ENCODE measurements at places on chromosomes 12 and 14.

- no peak for DNase-seq
These were observed 17.4 kb upstream of the DRAM1 start for GRCh38 chr12:101859664-101860607.

DNA sequence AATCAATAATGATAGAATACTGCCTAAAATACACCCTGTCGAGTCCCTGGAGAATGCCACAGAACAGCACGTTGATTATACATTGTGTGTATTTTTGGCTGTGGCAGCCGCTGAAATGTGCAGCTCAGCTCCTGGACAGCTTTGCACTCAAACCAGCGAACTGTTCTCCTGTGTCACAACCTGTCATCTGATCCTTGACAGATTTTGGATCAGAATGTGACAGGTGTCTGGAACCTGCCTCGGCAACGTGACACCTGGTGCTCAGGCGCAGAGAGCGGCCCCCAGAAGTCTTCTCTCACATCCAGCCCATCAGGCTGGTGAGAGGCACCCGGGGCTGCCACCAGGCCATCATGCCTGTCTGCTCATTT lies 19.3 kb downstream of the MVK start:
- DNase-seq = no peak

GRCh38 chr14:37051680-37052079 lies 120.7 kb downstream of the SLC25A21 start:
- peak; percentile 33 for DNase-seq

DNA sequence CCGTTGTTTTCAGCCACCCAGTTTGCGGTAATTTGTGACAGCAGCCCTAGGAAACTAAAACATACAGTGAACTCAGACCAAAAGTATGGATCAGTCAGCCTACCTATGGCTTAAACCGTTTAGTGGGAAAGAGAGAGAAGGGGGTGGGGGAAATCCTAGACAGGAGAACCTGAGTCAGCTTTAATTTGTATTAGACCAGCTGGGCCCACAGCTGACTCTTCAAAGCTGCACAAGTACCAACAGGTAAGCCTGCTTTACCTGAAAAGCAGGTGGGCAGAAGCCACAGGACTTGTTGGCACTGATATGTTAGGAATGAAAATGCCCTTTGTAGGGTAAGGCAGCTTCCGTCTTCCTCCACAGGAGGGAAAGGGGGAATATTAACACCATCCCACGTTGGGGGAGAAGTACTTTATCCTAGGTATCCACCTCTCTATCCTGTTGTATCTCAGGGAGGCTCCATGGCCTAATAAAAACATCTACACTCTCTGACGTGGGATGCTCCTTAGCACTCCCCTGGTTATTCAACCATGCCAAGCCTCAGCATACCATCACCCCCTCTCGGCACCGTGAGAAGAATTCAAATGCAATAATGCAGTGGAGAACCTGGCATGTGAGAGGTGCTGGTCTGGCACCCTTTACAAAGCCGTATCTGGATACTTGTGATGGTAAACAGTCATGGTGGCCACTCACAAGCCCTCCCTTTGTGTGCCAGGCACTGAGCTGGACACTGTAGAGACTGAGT lies 70.3 kb downstream of the STON2 start:
- no peak for DNase-seq

- no peak for DNase-seq
These were observed 10.6 kb downstream of the BMP4 start for GRCh38 chr14:53946071-53946403.

GRCh38 chr14:83520837-83521236 lies 1987.2 kb upstream of the SEL1L start:
- DNase-seq = no peak

- peak; percentile 40 for DNase-seq
These were observed 404 bp upstream of the CCDC91 start for GRCh38 chr12:28189784-28190320.

- DNase-seq = peak; percentile 15
These were observed 63.0 kb downstream of the GNS start for GRCh38 chr12:64696080-64696741.

DNA sequence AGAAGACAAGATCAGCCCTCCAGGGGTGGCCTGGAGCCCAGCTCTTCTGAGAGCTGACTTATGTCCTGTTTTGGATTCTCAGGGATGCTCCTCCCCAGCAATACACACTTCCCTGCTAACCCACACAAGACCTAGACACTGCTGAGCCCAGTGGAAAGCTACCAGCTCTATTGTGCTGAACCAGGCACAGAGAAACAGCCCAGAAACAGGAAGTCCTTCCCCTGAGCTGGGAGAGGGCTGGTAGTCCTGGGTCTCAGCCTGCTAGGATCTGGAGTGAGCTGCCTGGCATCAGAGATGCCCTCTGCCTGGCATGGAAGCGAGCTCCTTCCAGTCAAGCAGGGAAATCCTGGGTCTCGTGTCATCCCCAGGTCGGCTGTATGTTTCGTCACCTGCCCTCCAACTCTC lies 1.2 kb upstream of the LAG3 start:
- no peak for DNase-seq

DNA sequence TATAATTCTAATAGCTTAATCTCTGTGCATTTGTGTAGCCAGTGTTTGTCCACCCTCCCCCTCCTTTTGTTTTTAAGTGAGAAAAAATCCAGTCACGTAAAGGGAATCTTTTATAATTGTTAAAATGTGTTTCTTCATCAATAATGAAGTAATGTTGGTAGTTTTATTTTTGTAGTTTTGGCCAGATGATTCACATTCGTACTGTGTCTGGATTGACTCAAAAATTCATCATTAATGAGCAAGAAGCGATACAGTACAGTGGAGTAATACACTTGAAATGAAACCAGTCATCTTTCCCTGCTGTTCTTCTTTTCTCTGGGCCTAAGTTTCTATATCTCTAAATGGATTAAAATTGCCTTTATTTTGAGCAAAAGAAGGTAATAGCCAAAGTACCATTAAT lies 86.5 kb downstream of the SRGAP1 start:
- no peak for DNase-seq

DNA sequence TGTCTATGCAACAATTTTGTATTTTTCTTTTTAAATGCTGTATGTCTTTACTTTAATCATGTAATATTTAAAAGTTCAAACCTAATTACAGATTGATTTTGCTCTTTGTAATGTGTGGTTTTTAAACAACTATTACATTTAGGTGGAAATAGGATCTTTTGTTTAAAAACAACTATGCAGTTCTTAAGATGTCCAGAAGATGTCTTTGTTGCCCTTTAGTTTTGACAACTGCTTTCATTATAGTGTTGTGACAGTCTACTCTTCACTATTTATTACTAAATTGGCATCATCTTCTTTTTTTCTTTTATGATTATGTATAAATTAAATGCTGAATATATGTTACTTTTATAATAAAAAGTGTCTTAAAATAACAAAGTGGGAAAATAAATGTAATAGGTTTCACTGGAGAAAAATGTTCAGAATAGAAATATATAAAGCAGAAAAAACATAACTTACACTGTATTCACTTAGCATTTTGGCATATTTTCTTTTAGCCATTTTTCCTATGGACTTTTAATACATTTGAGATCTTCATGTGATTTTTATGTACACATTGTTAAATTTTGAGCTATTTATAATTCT lies 27.1 kb upstream of the PCNX4 start:
- DNase-seq = no peak

DNA sequence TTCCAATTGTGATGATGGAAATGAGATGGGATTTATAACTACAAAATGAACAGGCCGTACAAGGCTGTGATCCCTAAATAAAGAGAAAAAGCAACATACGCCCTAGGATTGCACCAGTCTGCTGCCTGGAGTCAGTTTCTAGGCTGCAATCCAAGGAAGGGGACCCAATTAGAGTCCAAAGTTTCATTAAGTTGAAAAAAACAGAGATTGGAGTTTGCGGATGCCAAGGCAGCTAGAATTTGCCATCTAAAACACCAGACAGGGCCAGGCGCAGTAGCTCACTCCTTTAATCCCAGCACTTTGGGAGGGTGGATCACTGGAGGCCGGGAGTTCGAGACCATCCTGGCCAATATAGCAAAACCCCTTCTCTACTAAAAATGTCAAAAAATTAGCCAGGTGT lies 661.0 kb downstream of the RPS29 start:
- DNase-seq = no peak

GRCh38 chr12:32756476-32757066 lies 874 bp upstream of the YARS2 start:
- DNase-seq = no peak

- DNase-seq = no peak
These were observed 266.4 kb upstream of the USP15 start for GRCh38 chr12:61993734-61994345.

GRCh38 chr14:93464271-93464670 lies 33.5 kb downstream of the UNC79 start:
- DNase-seq = no peak

DNA sequence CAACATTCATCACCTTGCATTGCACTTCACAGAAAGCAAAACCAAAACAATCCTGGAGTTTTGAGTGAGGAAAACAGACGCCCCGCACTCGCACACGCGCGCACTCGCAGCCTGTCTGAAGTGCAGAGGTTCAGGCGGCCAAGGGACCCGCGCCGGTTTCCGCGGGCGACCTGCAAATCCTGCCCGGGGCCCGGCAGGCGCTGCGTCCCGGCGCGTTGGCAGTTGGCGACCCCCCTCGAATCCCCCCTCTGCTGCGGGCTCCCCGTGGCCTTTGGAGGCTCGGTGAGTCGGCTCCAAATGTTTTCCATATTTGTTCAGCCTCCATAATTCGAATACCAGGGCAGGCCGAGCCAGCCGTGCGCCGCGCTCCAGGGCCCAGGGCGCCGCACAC lies at the start of gene SSPN:
Gene SSPN (plus strand): TSS at position 324 of the 391 bp plus-strand sequence. CDS start 100 bp downstream, outside the sequence.
- DNase-seq = peak; percentile 83

DNA sequence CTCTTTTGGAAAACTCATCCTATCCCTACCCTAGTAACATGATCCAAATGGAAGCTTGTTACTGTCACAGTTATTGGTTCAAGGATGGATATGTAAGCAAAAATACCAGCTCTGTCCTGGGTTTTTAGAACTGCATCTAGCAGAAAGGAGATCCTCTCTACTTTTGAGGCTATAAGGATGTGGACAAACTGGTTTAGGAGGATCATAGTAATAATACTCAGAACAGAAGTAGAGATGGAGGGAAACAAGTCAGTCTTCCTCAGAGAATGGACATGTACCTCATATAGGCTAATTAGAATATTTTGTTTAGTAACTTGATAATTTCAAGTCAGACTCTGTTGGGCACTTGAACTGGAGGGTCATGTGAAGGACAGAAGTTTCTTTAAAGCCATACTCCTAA lies 26.6 kb downstream of the FUT8 start:
- no peak for DNase-seq

DNA sequence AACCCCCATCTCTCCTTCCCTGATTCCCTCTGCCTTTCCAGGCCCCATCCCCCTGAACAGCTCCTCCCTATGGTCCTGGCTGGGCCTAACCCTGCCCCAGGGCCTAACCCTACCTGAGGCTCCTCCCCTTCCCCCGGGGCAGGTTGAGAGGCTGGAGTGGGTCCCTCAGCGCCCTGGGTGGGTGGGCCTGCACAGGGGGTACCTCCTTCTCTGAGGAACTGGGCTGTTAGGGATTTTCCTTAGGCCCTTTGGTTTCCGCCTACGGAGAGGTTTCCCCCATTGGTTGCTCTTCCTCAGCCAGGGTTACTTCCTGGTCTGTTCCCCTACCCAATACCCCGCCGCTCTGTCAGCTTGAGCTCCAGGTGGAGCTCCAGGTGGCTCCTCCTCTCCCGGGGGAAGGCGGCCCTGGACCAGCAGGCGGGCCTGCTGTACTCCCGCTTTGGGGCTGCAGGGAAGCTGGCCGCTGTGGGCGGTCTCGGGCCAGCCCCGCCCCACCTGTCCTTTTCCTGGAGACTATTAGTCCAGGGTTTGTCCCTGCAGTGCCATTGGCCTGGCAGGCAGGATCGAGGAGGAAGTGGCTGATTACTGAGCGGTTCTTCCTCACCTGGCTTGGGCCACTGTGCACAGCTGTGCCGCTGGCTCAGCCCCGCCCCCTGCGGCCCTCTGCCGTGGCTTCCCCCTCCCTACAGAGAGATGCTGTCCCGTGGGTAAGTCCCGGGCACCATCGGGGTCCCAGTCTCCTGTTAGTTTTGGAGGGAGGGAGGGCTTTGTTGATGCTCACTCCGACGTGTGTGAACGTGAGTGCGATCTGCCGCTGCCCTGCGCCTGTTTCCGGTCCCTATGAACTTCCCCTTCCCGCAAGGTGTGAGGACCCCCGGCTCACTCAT lies 2.5 kb downstream of the C12orf57 start:
- peak; percentile 99 for DNase-seq

GRCh38 chr12:108432423-108433121 lies 82.5 kb upstream of the FICD start:
- DNase-seq = no peak

DNA sequence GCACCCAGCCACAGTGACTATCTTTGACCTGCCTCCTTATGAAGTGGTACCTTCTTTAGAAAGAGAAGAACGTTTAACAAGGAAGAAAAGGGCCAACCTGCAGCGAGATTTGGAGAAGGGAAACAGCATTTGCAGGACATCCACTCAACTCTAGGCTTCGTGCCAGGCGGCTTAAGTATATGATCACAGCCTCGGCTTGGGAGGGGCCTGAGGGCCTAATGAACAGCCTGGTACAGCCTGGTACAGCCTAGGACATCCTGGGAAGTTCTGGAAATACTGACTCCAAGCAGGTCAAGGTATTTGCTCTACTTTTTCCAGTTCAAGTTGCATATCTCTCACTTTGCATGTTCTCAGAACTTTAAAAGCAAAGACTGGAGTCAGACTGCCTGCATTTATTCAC lies 16.1 kb downstream of the HCAR2 start:
- DNase-seq = peak; percentile 59

DNA sequence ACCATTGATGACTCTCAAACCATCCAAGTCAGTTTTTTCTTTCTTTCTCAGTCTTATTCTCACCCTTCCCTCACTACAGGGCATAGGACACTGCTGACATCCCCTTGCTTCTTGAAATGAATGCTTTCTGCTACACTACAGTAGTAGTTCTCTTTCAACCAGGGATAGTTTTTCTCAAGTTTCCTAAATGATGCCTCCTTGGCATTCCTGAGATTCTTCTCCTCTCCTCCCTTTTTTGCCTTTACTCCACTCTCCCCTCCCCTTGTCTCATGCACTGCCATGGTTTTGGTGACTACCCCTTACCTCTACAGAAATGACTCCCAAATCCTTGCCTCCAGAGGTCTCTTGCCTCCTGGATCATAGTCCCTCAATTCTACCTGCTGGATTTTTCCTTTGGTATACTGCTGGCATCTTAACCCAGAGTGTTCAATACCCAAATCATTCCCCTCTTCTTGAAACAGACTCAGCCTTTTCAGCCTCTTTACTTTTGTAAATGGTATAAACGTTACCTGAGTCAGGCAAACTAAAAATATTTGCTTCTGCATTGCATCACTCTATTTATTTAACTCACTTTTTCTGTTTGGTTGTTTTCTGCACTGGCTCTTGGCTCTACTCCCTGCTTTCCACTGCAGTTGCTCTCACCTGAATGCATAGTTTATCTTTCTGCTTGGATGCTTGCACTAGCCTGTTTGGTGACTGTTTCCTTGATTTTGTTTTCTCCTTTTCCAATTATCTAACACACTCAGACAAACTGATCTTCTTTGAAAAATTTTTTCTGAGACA lies 211.6 kb upstream of the IGF1 start:
- DNase-seq = peak; percentile 17

DNA sequence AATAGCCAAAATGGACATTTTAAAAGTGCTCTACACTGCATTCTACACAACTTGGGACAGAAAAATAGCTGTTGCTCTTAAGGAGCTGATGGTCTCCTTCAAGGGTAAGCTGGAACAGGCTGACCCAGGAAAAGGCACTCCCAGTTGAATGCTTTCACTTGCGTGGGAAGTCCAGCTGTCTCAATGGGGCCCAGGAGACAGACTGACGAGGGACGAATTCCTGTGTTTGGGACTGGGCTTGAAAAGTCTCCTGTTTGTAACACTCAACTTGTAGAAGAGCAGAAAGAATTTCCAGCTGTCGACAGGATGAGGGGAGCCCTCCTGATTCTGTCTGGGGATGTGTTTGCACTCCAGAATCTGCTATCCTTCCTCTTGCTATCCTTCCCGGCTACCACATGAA lies 180.8 kb downstream of the ZFP36L1 start:
- DNase-seq = no peak
